Cerebellar nuclear complex (tissue), 1 donor: ENCODE measurements at places on chromosomes 7 and 10.

GRCh38 chr10:112716924-112717413 lies 233.1 kb upstream of the TCF7L2 start:
- DNase-seq: no peak

GRCh38 chr10:110805292-110805691 lies 66.4 kb upstream of the PDCD4 start:
- DNase-seq: no peak

DNA sequence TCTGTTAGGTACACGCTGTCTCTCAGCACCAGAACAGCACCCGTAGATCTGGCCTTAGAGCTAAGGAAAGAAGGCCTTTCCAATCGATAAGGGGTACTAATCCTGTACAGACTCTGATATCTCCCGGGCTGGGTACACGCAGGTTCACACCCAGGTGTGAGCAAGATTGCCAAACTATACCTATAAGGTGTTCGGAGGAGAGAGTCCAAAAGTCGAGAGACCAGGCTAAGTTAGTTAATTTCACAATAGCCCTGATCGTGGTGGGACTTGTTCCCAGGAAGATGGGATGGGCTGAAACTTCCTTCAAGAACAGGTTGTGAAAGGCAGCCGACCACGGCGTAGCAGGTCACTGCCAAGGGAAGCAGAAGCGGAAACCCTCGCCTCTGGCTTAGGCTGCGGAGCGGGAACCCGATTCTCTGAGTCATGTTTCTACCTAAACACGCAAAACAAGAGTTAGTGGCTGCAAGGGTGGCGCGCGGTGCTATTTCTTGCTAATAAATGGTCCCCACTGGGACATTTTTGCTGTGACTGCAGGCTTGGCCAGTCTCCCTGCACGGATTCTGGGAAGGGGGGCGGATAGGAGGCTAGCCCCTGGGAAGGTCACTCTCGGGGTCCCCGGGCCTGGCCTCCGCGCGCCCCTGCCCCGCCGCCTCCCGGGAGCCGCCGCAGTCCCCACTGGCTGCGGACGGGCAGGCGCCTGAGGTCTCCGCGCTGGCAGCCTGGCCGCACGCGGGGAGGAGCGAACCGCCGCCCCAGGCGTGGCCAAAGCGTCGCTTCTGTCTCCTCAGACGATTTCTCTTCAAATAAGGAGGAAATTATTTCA lies 75.4 kb upstream of the PDSS1 start:
- no peak for DNase-seq

GRCh38 chr7:30249316-30249715 lies 35.1 kb upstream of the ZNRF2 start:
- DNase-seq: no peak

GRCh38 chr10:71216751-71217265 lies 4.4 kb downstream of the UNC5B start:
- DNase-seq: no peak

DNA sequence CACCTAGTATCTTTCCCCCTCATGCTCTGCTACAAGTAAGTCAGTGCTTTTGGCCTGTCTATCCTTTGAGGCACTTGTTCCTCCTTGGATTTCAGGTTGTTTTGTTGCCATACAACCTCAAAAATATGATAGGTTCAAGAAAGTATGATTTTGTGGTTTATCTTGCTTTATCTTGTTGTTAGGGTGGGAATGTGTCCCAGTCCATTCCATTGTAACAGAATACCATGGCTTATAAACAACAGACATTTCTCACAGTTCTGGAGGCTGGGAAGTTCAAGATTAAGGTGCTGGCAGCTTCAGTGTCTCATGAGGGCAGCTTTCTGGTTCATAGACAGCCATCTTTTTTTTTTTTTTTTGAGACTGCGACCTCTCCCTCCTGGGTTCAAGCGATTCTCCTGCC lies 72.1 kb downstream of the TMEM270 start:
- DNase-seq: no peak

DNA sequence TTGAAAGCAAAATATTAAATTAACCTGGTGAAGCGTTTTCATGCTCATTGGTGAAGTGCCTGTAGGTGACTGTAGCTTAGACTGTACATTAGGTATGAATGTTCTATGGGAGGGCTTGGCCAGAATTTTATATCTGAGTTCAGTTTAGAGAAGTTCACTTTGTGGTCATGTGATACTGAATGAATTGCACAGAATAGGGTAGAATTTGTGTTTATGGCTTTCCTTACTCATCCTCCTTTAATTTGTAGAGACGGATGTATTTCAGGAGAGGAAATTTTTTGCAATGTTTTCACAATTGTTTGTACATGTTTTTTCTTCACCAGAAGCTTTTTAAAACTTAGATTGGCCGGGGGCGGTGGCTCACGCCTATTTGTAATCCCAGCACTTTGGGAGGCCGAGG lies 32.3 kb downstream of the REEP3 start:
- DNase-seq: no peak

DNA sequence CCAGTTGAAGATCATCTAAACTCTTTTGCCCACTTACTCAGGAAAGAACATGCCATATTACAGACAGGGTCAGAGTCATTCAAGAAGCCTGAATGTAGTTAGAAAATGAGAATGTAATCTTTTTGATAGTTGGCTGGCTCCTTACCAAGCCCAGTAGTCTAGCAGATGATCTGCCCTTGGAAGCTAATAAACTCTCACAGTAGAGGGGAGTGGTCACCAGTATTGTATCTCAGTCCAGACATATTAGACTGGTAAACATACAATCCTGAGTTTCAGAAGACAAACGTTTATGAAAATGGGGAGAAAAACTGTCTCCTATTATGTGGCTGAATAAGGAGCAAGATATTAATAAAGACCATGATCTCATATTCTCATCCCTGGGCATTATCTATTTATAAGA lies 65.3 kb downstream of the SEPTIN7 start:
- DNase-seq: no peak

GRCh38 chr7:92916770-92917224 lies 80.4 kb upstream of the CDK6 start:
- DNase-seq: no peak

DNA sequence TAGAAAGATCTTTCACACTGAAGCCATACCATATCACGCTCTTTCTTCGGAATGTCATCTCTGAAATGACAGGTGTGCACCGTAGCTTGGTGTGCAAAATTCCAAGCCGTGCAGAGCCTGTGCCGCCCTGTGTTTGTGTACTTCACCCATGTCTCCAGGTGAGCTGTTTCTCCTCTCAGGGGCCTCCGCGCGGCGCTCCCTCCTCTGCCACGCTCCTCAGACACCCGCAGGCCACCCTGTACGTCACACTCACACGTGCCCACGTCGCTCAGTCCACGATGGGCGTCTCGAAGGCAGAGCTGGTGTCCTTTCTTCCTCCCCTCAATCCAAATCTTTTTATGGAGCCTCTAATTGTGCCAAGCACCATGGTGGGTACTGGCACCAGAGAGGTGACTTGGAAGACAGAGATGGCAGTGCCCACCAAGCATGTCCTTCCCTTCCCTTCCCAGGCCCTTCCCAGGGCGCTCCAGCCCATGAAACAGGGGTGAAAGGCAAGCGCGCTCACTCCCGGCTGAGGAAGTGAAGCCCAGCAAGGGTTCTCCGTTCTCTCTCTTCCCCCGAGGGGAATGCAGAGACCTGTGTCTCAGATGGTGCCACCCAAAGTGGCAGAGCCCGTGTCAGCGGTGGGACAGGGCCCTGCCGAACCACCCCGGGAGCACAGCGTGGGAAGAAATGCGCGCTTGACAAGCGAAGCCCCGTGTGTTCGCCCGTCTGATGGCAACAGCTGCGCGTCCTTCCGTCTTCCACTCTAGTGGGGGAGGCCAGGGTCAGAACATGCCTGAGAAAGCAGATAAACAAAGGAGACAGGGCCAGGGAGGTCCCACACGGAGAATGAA lies 292.5 kb upstream of the SHH start:
- no peak for DNase-seq

DNA sequence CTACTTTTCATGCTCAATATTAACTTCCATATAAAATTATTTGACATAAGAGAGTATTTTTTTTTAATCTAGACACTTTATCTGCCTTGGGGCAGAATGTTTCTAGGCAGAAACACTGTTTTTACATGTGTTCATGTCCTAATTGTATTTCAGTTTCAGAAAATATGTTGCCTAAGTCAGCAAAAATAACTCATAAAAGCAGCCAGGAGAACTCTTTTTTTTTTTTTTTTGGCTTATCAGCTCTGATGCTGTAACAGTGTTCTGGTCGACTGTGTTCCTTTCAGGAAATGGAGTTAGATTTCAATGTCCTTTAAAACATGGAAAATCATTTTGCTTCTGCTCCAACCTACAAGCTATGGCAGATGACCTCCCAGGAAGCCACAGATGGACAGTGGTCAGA lies 63.2 kb upstream of the OPALIN start:
- no peak for DNase-seq

- no peak for DNase-seq
These were observed 563.8 kb downstream of the DNAJB6 start for GRCh38 chr7:157900556-157900955.

DNA sequence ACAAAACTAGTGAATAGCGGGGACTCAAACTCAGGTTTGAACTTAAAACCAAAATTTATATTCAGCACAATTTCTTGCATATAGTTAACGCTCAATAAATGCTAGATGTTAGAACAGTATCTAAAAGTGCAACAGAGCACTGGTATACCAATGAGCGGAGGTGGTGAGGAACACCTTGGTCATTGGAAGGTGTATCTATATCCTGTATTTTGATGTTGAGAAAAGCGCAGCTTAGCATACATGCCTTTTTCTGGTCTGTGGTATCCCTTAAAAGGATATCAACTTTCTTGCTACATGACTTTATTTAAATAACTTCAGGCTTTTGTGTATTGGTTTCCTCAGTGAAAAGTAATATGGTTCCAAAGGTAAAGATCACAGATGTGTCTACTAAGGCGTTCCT lies 33.3 kb upstream of the DNAJB12 start:
- DNase-seq: no peak

DNA sequence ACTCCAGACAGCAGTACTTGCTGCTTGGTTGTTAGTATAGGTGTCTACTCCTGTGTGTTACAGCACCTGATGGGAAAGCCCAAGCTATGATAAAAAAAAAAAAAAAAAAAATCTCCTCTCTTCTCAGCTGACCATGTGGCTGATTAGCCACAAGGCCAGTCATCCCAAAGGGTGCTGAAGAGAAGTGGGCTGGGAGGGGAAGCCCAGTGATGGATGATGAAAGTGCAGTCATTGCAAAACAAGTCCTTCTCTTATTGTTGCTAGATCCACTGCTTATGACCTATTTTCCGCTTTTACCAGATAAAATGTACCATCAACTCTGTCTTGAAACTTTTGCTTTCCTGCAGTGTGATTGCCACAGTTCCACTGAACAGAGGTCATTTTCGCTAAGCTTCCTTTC lies 1092.5 kb upstream of the C7orf33 start:
- no peak for DNase-seq

- no peak for DNase-seq
These were observed 116.8 kb downstream of the ABLIM1 start for GRCh38 chr10:114541081-114541796.

DNA sequence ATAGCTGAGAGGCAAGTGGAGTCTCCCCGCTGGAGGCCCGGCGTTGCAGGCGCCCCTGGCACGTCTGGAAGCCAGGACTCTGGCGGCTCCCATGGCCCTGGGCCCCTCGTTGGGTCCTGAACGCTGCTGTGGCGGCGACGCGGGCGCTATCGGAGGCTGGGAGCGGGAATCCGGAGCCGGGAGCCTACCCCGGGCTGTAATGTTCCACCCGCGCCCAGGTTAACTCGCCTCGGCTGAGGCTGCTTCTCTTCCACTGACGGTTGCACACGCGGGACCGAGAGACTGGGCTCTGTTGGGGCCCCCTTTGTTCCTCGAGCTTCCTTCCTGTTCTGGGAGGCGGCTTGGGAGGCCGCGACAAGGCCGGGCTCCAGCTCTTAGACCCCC lies 1.3 kb upstream of the HOXA5 start:
- no peak for DNase-seq

- no peak for DNase-seq
These were observed 95.1 kb upstream of the PPP2R2D start for GRCh38 chr10:131805696-131806095.

- no peak for DNase-seq
These were observed 166.7 kb downstream of the CDC14C start for GRCh38 chr7:49091089-49091488.

GRCh38 chr10:89163265-89163995 lies 43.7 kb downstream of the CH25H start:
- no peak for DNase-seq

GRCh38 chr7:72234086-72234485 lies 178.1 kb downstream of the CALN1 start:
- DNase-seq: no peak

- no peak for DNase-seq
These were observed 10.2 kb upstream of the ST8SIA6 start for GRCh38 chr10:17464545-17464944.

DNA sequence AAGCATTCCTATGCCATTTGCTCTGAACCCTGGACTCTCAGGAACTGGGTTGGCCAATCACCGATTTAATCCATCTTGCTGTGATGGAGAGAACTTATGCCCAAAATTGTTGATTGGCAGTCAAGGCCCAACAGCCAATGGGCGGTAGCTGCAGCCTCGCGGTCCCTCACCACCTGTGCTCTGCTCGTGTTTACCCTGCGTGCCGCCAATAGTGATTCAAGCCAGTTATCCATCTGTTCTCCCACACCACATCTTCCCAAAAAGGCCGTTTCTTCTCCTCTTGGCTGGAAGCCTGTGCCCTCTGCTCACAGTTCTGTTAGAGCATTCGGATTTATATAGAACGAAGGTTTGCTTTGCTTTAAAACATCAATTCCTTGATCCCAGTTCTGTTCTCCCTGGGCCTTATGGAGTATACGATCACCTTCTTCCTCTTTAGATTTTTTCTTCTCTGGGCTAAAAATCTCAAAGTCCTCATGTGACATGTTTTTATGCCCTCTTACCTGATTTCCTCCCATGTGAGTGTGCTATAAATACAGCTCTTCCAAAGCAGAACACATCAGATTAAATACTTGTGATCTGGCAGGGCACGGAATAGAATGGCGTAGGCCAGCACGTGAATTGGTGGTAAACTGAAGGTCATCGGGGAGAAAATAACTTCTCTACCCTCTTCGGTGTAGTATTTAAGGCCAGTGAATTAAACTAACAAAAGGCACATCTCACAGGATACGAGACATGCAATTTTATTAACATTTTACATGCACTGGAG lies 212.8 kb downstream of the NSUN6 start:
- peak; percentile 86 for DNase-seq

DNA sequence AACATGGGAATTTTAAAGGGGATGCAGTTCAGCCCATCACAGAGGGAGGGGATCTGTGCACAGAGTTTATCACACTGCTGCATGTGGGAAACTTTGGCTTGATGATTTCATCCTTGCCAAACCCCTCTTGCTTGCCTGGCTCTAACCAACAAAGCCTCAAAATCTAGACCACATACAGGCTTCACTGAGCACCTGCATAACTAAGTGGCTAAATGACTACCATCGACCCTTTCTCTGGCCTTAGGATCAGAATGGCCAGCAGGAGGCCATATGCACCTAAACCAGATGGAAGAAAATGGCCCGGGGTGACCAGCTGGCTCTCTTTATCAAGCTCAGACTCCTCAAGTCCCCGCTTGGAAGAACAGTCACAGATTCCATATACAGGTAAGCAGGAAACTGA lies 15.6 kb upstream of the ZNF25 start:
- no peak for DNase-seq

- DNase-seq: no peak
These were observed 8.7 kb downstream of the ARL3 start for GRCh38 chr10:102705531-102705930.

- DNase-seq: no peak
These were observed 60.2 kb downstream of the ADRA2A start for GRCh38 chr10:111137007-111137406.
